LHCN-M2 (cell line): ENCODE measurements at places on chromosomes 4 and X. TPM values are rescaled to one million over a fixed set of nuclear protein-coding genes. Genes with fewer than 3 reads are reported as not detected.

DNA sequence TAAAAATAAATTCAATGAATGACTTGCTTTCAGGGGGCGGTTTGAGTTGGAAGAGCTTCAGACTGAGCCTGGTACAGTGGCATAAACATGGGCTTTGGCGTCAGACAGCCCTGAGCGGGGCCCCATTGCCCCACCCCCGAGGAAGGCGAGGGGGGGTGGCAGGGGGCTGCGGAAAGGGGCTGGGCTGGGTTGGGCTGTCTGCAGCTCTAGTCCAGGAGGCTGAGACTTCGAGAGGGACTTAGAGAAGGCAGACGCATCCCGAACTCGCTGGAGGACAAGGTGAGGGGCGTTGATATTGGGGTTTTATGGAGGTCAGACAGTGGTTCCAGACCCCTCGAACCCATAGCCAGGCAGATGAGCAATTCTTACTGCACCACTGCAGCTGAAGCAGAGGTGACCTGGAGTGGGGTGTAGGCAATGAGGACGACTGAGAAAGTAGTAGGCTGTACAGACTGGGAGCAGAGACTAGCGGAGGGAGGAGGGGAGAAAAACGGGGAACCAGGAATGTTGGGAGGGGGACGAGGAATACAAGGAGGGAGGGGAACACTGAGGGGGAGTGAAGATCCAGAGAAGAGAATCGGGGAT, at the start of gene MAGED2:
Gene MAGED2, plus strand, starts transcription at position 222 of the 585 bp plus-strand sequence. CDS start 1,587 bp downstream, outside the sequence.
- no peak for DNase-seq

Gene C1QTNF7
- not detected in 2 replicates for total RNA-seq

DNA sequence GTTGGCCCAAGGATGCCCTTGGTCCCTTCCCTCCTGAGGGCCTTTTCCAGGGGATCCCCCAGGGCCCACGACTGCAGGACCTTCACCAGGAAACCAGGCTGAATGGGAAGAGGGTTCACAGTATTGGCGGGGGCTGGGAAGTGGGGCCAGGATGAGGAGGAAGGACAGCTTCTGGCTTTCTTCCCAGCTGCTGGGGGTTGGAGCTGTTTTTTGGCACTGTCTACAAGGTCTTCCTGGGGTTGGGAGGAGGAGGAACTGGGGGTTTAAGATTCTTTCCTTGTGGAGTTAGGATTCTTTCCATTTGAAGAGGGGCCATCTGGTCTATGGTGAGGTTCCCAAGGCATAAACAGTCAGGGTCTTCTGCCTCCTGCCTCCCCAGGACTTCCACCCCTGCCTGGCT, 64.8 kb downstream of the KIF4A start:
- no peak for DNase-seq

Gene AFM
- total RNA-seq: not detected in 2 replicates

Gene SOX3
- not detected in 2 replicates for total RNA-seq
